ENCODE measurements at places on chromosomes 16 and 17.

GRCh38 chr16:77637940-77638339, 84.4 kb upstream of the NUDT7 start:
- DNase-seq, result no peak

GRCh38 chr17:67138392-67138791, 94.0 kb downstream of the CACNG1 start:
- DNase-seq, result no peak

GRCh38 chr16:20851601-20852000, 45.3 kb downstream of the REXO5 start:
- DNase-seq, result no peak

DNA sequence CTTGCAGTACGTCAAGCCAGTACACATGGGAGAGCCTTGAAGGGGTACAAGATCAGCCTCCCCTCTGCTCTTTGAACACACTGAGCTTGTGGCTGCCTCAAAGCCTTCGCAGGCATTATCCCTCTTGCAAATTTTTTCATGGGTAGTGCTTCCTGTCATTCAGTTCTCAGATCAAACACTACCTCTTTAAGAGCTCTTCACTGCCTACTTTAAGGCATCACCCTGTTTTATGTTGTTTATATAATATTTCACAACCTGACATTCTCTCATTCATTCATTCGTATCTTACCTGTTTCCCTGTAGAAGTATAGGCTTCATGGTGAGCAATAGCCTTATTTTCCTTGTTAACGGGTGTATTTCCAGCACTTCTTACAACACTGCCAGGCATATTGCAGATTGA, 269.1 kb downstream of the CDH13 start:
- DNase-seq, result no peak

- no peak for DNase-seq
Measured at GRCh38 chr16:27305839-27306442, 7.8 kb upstream of the IL4R start.

GRCh38 chr16:20905576-20905975, 5.0 kb downstream of the LYRM1 start:
- no peak for DNase-seq

- DNase-seq, result no peak
Measured at GRCh38 chr16:78837706-78838105, 738.3 kb downstream of the WWOX start.

DNA sequence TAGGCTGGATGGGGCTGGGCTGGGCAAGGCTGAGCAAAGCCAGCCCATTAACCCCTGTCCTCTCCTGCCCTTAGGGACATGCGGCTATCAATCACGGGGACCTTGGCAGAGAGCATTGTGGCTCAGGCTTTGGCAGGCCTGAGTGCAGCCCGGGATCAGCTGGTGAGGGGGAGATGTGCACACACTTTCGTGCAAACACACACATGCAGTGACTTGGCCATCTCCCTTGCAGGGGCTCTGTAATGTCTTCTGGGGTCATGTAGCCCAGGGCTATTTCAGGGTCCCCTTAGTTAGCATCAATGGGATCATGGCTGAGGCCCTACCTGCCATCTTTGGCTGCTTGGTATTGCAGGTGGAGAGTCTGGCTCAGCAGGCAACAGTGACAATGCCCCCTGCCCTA, 6.9 kb downstream of the CARMIL2 start:
- no peak for DNase-seq

Measured in activated effector memory CD4-positive, alpha-beta T cell treated with Interleukin-2 at 50 U/mL for 16 hours (primary cell).